KG1 (cell line): ENCODE measurements at places on chromosomes 7 and 10.
A peak's percentile ranks its signal among the peaks of the same experiment; 100 is the strongest.

- DNase-seq: no peak
Observed at GRCh38 chr10:109963439-109963838, 40.1 kb upstream of the XPNPEP1 start.

DNA sequence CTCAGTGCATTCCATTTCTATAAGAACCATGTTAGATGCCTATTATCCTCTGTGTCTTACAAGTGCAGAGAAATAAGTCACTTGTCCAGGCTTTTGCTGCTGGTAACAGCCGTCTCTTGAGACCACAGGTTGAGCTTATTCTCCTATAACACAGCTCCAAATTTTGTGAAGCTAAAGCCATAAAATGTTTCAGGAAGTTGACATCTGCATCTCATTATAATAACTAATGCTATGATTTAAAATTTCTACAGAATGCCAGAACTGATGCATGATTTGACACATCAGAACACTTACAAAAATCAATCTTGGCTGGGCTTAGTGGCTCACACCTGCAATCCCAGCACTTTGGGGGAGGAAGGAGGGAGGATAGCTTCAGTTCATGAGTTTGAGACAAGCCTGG lies 986.9 kb downstream of the TYW1 start:
- DNase-seq: no peak

DNA sequence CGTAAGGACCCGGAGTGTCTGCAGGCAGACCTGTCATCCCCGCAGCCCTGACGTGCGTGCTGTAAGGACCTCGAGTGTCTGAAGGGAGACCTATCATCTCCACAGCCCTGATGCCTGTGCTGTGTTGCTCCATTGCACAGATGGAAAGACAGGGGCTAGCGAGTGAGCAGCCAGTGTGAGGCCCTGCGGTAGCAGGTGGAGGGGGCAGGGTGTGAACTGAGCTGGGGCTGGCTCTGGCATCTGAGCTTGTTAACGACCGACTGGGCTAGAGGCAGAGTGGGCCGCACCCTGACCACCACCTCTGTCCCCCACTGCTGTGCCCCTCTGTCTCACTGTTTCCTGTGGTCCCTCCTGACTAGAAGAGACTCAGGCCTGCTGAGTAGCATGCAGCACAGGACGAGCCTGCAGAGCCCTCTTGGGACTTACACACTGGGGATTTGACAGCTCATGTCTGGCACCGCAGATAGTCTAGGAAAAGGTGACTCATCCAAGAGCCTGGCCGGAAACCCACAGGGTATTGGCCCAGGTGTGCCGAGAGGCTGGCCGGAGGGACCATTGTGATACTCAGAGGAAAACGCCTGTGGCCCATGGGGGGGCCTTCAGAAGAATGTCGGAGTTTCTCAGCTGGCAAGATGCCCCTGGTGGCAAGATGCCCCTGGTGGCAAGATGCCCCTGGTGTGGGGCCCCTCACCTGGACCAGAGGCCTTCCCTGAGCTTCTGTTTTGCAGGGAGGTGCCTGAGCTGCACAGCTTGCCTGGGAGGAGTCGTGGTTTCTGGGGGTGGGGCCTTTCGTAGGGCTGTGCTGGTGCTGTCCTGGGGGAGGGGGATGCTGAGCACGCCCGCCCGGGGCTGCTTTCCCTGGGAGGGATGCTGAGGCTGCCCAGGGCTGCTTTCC lies 34.3 kb downstream of the INPP5A start:
- peak; percentile 67 for DNase-seq

GRCh38 chr10:94546049-94546900 lies 687 bp downstream of the HELLS start:
- DNase-seq: no peak

DNA sequence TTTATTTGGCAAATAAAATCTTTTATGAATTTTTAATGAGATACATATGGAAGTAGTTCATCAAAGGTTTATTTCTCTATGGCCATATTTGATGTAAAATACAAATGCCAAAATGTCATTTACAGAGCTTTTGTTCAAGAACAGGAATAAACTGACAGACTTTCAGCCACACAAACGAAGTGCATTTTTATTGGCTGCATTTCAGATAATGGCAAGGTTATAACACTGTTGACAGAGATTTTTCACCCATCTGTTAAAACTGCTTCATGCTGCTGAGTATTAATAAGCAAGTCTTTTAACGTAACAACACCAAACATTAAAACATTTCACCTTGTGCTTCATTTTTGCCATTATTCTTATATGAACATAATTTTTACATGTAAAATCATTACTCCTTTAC lies 254.4 kb downstream of the ANKRD7 start:
- no peak for DNase-seq

DNA sequence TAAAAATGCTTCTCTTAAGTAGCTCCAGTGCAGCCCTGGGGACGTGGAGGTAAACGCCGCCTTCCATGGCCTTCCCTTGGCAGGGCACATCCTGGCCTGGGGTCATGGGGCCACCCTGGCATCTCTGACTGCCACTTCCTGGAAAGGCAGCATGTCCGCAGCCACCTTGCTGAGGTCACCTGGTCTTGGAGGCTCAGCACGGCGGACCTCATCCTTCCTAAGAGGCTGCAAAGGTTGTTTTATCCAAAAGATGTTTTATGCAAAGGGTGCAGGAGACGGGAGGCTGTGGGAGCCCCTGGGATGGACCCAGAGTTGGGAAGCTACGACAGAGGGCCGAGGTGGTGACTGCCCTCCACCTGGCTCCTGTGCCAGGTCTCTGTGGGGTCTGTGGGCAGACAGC lies 106.0 kb downstream of the TCERG1L start:
- DNase-seq: no peak

- DNase-seq: no peak
Observed at GRCh38 chr7:9921326-9921725, 1052.3 kb upstream of the PHF14 start.

DNA sequence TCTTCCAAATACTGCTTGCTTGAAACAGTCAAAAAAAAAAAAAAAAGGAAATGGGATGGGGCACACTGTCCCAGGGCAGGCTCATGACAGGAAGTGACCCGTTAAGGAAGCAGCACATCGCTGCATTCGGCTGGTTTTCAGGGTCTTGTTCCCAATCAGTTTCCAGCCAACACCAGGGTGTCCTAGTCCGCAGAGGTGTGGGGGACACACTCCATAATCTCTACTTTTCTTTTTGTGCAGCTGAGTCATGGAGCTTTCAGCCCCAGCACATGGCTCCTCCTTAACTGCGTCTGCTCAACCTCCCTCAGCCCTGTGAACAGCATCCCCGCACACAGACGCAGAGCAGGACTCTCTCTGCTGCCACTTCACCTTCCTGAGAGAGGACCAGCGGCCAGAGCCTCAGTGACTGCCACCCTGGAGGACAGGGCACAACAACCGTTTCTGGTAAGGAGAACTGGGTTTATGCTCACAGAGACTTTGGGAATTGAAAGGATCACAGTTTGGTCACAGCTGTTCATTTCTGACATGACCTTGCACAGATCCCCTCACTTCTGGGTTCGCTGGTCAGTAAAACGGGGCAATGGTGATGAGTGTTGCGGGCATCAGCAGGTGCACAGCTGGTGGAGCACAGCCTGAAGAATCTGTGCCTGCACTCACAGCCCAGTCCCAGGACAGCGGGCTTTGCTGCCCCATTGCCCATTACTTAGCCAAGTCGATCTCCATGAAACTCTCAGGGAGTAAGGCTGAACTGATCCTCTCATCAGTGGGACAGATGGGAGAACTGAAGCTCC lies at the start of gene GIMAP5:
TSS of gene GIMAP5 (plus strand) at position 154 of the 791 bp plus-strand sequence. CDS start 3,467 bp downstream, outside the sequence.
- no peak for DNase-seq

- DNase-seq: no peak
Observed at GRCh38 chr7:32062150-32062549, 8.1 kb downstream of the PDE1C start.

- DNase-seq: no peak
Observed at GRCh38 chr10:48237259-48238250, 36.9 kb downstream of the FRMPD2 start.

DNA sequence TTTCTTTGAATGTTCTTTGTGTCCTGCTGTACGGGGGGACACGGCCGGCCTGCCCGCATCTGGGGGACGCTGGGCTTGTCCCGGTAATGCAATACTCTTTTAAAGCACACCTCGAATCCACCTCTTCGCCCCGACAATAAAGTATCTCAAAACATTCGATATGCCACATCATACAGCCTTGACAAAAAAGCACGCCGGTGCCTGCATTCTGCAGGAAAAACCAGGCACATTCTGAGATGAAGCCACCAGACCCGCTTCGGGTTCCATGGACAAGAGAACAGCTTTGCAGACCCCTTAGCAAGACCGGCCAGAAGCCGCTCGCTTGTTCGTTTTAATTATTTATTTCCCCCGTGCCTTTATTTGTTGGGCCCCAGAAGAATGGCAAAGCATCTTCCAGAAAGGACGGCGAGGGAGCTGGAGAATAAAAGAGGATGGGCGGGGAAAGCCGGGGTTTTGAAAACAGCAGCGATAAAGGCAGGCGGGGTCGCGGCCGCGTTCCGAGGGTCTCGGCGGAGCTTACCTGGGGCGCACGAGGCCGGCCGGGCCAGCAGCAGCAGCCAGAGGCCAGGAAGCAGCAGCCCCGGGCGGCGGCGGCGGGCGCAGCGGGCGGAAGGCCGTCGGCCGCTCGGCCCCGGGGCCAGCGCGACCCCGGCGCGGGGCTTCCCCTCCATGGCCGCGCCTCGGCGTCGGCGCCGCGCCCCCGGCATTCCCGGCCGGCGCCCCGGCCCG lies 462 bp downstream of the KIAA1549 start:
- no peak for DNase-seq

DNA sequence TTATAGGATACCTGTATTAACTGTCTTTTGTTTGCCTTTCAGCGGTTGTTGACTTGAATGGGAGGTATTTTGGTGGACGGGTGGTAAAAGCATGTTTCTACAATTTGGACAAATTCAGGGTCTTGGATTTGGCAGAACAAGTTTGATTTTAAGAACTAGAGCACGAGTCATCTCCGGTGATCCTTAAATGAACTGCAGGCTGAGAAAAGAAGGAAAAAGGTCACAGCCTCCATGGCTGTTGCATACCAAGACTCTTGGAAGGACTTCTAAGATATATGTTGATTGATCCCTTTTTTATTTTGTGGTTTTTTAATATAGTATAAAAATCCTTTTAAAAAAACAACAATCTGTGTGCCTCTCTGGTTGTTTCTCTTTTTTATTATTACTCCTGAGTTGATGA lies 26.6 kb downstream of the RBM17 start:
- DNase-seq: no peak

DNA sequence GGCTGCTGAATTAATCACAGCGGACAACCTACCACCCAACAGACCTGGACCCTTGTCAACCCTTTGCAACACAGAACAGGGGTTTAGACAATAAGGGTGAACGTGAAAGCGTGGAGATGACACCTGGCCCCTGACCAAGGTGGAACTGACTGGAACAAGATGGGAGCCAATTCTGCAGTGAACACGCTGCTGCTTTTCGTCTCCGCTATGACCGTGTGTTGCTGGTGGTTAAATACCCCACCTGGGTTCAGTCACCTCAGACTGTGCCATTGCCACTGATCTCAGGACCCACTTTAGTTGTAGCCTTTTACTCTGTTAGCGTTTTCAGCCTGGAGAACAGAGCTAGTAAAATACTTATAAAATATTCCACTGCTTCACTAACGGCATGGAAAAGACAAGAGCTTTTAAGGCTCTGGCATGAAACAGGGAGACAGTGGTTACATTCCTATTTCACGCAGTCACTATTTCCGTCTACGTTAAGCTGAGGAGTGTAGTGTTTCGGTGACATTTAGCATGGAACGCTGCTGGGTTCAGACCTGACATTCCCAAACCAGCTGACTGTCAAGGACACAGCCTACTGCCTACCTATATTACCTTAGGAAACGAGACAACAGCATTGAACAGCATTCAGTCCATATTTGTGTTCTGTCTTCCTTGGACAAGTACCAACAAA lies 119.5 kb upstream of the PRSS1 start:
- DNase-seq: no peak

- no peak for DNase-seq
Observed at GRCh38 chr7:25944777-25945515, 207.1 kb upstream of the NFE2L3 start.

- DNase-seq: no peak
Observed at GRCh38 chr10:114239117-114239993, at the start of gene VWA2. VWA2 (plus strand) TSS chr10:114239254; CDS start chr10:114248714, 9,460 bp downstream.

DNA sequence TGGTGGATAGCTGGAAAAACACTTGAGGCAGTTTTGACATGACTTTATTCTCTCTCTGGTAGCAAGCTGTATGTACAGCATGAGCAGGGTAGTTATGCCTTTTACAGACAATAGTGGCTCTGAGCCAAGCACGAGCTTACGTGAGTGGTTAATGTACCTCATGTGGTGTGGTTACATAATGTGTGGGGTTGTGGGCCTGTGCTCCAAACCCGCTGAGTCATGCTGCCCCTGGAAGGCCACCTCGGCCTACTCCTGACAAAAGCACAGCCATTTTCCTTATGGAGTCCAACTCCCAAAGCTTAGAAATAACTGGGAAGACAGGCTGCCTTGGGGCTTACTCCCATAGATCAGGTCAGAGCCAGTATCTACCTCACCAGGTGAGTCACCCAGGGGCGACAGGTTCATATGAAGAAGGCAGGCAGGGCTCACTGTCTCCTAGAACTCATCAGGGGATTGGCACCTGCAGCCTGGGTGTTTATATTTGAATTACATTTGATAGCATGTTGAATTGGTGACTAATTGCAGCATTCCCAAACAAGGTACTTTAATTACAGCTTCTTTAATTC lies 404.5 kb downstream of the ADRA2A start:
- no peak for DNase-seq

DNA sequence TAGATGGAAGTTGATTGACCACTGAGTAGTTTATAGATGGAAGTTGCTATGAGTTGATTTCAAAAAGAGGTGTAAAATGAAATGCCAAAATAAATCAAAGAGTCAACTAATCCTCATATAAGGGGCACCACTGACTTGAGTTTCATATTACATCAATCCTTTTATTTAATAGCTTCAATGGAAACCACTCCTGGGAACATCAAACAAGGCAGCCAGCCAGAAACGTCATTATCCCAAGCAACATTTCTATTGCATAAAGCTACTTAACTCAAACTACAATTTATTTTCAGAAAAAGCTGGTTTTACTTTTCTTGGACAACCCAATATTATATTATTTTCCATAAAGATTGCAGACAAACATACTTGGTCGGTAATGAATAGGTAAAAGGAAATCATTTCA lies 162.1 kb downstream of the TSPAN12 start:
- DNase-seq: no peak

GRCh38 chr10:86344281-86344680 lies 22.3 kb downstream of the GRID1 start:
- DNase-seq: no peak
